ENCODE measurements at places on chromosomes 16 and 17.
A peak's percentile ranks its signal among the peaks of the same experiment; 100 is the strongest.

GRCh38 chr17:80146121-80147034 lies 550 bp downstream of the EIF4A3 start:
- DNase-seq: no peak

DNA sequence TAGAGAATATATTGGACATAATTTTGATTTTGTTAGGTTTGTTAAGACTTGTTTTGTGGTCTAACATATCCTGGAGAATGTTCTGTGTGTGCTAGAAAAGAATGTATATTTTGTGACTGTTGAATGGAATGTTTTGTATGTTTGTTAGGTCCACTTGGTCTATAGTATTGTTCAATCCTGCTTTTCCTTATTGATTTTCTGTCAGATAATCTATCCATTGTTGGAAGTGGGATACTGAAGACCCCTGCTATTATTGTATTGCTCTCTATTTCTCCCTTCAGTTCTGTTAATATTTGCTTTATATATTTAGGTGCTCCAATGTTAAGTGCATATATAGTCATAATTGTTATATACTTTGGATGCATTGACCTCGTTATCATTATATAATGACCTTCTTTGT lies 33.0 kb upstream of the NKD1 start:
- DNase-seq: no peak

- DNase-seq: no peak
Measured at GRCh38 chr16:55189682-55190636, 134.0 kb upstream of the IRX6 start.

DNA sequence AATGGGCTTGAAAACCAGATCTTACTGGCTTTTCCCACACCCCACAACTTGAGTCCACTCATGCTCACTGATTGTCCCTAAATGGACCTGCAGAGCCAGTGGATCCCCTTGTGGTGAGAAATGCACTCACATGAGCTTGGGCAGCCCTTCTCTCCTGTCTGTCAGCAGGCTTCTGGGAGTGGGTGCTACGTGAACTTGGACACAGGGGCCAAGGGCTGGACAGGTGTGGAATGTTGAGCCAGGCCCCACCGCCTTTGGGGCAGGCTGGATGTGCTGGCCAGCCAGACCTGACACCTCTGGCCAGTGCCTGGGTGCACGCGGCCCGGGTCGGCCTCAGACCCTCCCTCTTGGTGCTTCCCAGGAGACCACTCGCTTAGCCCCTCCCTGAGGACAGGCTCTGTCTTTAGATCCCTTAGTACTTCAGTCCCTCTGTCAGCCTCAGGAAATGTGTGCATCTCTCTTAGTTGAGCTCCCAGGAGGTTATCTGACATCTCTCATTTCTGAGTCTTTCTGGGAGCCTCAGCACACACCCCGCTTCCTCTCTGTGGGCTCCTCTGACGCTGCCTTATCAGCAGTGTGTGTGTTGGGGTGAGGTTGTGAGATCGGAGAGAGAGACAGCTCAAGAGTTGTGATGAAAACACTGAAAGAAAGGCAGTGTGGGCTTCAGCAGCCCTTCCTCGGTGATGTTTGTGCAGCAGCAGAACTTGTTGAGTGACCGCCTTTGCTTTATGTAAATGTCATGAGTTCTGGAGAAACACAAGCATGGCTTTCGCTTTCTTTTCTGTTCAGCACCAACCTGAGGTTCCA lies 117.0 kb downstream of the RAB11FIP4 start:
- DNase-seq: peak; percentile 38

DNA sequence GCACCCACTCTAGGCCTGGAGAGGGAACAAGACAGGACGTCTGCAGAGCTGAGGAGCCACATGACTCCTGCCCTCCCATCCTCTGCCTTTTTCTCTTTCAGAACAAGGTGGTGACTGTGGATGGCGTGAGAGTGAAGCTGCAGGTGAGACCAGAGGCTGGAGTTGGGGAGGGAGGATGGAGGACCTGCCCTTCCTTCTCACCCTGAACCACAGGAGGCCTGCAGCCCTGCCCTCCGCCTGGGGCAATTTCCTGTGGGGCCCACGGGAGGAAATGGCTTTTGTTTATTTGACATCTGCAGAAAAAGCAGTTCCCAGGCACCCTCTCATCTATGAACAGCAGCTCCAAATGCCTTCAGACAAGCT lies 5.1 kb downstream of the RAB37 start:
- DNase-seq: no peak

DNA sequence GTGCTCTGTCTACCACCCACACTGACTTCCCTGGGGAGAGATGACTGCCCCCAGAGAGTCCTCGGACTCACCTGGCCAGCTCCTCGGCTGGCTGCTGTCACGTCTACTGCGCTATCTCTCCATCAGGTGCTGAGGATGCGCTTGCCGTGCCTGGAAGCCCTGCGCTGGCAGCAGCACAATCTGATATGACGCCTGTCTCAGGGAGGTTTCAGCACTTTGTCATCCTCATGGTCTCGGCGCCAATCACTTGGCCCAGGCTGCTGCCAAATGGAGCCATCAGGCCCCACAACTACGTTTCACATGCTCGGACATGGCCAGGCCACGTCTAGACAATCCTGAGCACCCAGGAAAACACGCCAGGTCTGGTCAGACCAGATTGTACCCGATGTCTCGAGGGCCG lies 46.7 kb downstream of the FOXL1 start:
- DNase-seq: no peak

GRCh38 chr16:14070555-14070876 lies 603 bp upstream of the MRTFB start:
- no peak for DNase-seq

GRCh38 chr16:4561596-4561995 lies 5.5 kb downstream of the C16orf96 start:
- DNase-seq: no peak

- no peak for DNase-seq
Measured at GRCh38 chr16:26005336-26005735, 313.6 kb downstream of the HS3ST4 start.

DNA sequence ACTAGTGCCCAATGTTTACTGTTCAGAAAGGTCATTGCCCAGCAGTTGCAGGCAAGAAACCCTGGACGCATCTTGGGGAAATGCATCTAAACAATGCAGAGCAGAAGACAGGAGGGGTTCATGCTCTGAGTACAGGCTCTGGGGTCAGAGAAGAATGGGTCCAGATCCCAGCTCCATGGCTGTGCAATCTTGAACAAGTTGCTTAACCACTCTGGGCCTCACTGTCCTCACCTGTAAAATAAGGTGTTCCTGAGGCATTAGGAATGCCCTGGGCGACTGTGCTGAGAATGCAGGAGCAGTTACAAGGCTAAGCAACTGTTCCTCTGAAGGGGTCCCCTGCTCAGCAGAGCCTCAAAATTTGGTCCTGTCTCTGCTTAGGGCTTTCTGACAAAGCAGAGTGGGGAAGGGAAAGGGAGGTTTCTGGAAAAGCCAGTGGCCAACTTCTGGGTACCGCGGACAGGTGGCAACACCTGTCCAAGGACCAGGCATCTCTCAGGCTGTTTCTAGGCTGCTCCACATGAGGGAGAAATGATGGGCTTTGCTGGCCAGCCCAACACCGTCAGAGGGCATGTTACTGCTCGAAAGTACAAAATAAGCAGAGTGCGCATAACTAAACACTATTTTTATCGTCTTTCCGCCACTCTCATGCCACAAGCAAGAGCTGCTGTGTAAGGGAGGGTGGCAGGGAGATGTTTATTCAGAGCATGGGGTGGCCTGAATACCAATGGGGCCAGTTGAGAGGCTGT lies 176.8 kb downstream of the XYLT1 start:
- DNase-seq: no peak

GRCh38 chr16:51922476-51922875 lies 624.5 kb downstream of the TOX3 start:
- no peak for DNase-seq

- DNase-seq: no peak
Measured at GRCh38 chr17:48016112-48016511, 21.5 kb downstream of the COPZ2 start.

DNA sequence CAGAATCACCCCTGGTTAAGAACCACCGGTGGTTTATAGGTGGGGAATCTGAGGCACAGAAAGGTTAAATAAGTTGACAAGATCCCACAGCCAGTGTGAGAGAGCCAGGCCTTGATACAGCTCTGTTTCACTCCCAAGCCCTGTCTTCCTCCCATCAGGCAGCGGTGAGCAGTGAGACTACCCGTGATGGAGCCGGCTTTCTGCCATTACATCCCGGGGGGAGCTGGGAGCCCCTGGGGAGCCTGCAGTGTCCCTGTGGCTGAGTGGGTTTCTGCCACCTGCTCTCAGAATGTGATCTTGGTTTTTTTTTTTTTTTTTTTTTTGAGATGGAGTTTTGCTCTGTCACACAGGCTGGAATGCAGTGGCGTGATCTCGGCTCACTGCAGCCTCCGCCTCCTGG lies 66.4 kb downstream of the ABCC1 start:
- no peak for DNase-seq

GRCh38 chr17:40364906-40365305 lies 369 bp upstream of the GJD3 start:
- no peak for DNase-seq

GRCh38 chr17:50556803-50557202 lies 3.7 kb upstream of the CACNA1G start:
- no peak for DNase-seq

DNA sequence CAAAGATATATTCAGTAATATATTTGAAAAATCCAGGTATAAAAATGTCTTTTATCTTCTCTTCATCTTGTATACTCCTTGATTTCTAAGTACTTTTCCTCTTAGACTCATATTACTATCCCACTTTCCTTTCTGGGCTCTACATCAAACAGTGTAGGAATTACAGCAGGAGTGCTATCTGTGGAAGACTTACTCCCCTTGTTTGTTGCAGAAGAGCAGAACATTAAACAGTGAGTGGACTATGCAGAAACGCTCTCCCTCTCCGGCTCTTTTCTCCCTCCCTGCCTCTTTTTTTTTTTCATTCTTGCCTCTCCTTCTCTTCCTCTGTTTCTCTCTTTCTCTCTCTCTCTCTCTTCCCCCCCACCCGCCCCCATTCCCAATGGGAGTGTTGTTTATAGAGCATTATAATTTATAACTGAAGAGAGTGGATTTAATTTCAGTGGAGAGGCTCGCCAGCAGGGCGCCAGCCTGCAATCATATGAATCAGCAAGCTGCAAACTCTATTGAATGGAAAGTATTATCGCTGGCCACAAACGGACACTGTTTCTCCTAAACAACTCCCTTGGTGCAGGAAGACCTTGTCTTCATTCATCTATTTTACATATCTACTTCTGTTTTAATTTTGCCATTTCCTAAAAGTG lies 242.3 kb upstream of the TBX2 start:
- DNase-seq: no peak

DNA sequence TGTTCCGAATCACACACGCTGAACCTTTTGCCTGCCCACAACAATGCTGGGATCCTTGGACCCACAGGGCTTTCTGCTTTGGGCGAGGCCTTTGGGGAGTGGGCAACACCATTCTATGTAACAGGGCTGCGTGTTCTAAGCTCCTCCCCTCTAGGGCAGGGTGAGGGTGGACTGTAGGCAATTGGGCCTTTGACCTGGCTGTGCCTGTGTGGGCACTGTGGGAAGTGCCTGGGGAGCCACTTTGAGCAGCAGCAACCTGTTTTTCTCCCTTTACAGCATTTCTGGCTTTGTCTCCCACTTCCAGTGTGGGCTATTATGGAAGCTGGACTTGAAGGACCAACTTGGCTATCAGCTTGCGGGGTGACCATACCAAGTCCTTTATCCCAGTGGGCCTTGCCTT lies 128.9 kb upstream of the WSCD1 start:
- DNase-seq: no peak

DNA sequence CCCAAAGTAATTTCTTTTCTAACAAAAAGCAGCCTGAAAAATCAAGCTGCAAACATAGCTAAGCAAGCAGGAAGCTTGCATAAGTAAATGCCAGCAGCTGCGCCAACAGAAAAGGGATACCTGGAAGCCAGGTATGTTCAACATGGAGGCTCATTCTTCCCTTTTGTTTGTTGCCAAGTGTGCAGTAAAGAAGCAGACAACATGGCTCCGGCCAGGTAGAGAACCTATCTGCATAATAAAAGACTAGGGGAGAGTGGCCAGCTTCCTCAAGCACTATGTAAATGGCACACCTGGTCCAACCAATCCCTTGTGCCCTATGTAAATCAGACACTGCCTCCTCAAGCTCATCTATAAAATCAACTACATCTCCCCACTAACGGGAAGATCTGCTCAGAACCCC lies 1407.0 kb downstream of the CDH11 start:
- DNase-seq: no peak

DNA sequence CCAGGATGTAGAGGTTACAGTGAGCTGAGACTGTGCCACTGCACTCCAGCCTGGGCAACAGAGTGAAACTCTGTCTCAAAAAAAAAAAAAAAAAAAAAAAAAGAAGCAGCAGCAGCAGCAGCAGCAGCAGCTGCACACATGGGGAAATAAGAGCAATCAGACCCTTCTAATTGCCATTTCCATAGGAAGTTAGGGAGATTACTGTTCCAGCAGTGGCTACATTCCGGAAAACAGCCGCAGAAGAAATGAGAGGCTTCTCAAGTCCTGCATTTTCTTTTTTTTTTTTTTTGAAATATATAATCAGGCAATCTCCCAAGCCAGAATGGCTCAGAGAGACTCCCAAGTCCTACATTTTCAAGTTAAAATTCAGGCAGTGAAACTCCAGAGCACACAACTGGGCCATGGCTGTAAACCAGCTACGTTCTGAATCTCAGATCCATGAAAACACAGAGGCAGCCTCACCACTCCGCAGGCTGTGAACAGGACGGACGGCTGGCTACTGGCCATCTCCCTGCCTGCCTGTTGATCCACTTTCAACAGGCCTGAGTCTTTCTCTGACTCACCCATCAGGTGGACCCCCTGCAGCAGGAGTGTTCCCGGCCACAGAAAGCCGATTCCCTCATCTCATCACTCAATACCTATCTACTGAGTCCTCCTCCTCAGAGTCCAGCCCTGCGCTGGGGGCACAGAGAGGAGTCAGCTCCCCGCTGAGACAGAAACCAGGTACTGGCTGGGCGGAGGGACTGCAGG lies 15.0 kb downstream of the TRPV1 start:
- no peak for DNase-seq

DNA sequence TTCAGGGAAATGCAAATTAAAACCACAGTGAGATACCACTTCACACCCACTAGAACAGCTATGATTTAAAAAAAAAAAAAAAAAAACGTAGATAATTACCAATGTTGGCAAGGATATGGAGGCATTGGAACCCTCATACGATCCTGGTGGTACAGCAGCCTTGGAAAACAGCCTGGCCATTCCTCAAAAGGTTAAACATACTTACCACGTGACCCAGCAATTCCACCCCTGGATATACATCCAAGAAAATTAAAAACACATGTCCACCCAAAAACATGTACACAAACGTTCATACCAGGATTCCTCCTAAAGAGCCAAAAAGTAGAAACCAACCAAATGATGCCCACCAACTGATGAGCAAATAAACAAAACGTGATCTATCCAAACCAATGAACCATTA lies 68.1 kb downstream of the GAS7 start:
- no peak for DNase-seq

- no peak for DNase-seq
Measured at GRCh38 chr16:20084624-20085226, 11.0 kb upstream of the GPR139 start.

All from activated T-cell treated with anti-CD3 and anti-CD28 coated beads for 4 hours (primary cell).